NCI-H146 (cell line): ENCODE measurements at places on chromosomes 1 and 21.

GRCh38 chr1:117694543-117694942, 88.7 kb downstream of the TENT5C start:
- no peak for DNase-seq

DNA sequence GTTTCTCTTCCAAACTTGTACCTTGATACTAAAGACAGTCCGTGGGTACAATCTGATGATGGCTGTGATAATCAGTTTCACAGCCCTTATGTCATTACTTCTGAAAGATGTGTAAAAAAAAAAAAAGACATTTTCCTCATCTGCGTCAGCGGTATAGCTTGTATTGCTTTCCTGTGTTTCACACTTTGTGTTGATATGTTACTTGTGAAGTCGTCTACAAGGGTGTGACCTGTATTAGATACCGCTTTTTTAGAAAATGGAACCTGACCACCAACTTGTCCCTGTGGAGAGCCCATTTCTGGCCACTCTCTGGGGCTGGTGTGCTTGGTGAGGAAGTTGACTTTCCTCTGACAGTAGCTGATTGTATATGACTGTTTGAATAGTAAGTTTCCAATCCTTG, 50.5 kb downstream of the PEX14 start:
- DNase-seq: no peak

- DNase-seq: no peak
Measured at GRCh38 chr21:36569511-36569910, 89.6 kb upstream of the CLDN14 start.

- DNase-seq: no peak
Measured at GRCh38 chr1:167090314-167090942, at the start of gene GPA33. Gene GPA33 (minus strand): TSS chr1:167090377. CDS start chr1:167090287, 90 bp downstream.

DNA sequence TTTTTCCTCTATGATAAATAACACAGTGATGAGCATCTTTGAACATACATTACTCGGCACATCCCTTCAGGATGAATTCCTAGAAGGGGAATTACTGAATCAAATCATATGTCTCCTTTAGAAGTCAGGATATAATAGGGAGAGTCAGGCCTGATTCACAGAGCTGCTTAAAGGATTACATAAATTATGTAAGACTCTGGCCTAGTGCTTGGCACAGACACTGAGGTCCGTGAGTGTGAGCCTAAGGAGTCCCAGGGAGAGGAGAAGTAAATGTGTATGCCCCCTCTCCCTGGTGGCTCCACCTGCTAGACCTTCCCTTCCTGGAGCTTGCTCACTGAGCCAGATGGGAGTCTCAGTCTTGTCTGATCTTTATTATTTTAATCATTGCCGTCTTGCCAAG, 8.6 kb upstream of the FOXE3 start:
- DNase-seq: no peak

GRCh38 chr1:116767782-116768382, 13.7 kb downstream of the CD2 start:
- DNase-seq: no peak

DNA sequence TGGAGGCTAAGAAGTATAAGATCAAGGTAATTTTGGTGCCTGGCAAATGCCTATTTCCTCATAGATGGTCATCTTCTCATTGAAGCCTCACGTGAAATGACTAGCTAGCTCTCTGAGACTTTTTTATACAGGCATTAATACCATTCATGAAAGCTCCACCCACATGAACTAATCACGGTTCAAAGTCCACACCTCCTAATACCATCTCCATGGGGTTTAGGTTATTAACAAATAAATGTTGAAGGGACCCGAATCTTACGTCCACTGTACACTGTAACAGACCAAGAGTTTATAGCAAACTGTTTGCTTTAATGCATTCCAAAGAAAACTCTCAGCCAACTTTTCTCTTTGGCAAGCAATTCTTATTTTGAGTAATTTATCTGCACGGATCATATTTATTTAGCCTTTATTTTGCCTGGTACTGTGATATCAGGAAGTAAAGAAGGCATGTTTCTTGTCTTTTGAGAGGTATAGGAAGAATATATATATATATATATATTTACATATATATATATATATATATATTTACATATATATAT, 296.1 kb upstream of the LRRC7 start:
- no peak for DNase-seq

DNA sequence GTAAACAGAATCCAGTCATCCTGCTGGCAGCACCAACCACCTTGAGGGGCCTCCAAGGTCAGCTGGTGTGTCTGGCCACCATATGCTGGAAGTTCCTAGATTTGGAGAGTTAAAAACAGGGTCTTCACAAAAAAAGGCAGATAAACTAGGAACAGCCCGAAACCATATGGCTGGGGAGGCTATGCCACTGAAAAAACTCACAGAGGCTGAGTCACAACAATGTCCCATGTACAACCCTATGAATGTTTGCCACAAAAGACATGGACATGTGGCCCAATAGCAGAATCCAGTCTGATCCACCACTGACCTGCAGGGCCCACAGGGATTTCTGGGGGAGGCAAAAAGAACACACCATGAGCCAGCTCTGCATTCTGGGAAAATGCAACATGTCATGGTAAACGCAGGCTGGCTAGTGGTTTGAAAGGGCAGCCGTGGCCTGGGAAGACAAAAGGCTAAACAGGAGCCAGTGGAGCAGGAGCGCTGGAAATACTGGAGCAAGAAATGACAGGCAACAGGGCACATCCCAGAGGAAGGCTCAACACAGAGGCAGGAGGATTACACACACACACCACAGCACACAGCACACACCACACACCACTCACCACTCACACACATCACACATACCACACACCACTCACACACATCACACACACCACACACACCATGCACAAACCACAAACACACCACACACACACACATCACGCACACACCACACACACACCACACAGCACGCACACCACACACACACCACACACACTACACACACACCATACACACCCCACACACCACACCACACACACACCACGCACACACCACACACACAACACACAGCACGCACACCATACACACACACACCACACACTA, 55.4 kb downstream of the HSF2BP start:
- no peak for DNase-seq

DNA sequence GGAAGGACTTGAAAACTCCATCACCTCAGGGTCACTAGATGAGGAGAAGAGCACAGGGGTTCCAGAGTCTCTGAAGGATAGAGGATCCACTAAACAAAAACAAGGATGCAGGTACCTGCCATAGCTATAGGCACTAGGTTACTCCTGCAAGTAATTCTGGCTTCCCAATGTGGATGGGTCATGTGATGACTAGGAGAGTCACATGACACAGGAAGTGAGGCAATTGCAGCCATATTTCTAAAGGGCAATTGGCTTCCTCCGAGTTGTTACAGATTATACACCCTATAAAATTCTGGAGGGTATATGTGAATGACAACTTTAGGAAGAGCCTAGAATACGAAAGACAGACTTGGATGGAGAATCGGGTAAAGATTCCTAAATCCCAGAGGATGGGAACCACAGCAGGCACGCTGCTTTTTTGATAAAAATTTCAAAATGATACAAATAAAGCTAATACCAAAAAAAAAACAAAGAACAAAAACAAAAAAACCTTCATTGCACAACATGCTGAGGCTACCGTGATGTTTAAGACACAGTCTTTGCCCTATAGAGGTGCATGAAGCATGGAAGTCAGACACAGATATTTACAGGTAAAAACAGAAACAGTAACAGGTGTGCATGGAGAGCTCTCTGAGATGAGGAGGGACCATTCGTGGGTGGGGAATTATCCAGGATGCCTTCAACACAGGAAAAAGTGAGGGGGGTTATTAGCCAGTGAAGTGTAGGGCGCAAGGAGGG, 10.5 kb downstream of the MTX1 start:
- peak; percentile 63 for DNase-seq

DNA sequence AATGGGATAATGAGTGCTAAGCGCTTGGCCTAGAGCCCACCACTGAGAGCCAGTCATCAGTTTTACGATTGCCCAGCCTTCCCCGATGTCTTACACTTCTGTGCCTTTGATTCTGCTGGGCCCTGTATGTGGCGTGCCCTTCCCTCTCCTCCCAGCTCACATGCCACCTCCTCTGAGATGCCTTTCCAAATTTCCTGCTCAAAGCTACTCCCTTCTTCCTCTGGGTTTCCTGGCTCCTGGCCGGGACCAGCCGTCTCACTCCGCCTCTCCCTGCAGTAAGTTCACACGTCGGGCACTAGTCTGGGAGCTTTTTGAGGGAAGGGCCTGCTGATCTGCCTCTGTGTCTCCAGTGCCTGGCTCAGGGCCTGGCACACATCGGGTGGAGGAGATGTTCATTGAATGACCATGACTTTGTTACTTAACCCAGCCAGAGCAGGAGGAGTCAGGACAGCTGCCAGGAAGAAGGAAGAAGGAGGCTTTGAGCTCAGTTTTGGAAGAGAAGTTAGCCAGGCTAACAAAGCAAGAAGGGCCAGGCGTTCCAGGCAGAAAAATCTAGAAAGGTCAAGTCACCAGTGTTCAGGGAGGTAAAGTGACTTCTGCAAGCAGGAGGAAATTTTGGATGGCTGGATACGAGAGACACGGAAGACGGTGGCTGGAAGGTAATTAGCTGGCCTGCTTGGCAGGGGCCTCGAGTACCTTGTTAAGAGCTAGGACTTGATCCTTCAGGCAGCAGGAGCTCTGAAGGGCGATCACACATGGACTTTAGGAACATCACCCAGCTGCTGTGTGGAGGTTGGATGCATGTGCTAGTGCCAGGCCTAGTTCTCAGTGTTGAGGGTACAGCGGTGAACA, 63.6 kb downstream of the EPHB2 start:
- DNase-seq: no peak

DNA sequence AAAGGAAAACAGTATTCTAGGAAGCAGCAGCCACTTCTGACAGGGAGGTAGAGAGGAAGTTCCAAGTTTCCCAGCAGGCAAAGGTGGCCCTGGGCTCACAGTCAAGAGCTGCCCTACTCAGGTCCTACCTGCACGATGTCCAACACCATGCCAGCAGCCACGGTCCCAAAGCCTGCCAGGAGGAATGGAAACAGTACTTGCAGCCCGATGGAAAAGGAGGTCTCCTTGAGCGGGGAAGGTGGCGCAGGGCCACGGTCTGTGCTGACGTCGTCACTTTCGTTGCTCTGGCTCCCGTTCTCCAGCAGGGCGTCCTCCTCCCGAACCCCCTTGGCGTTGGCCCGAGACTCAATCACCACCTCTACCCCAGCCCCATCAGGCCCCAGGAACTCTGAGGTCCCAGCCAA, 3.1 kb downstream of the SLC41A1 start:
- no peak for DNase-seq

- no peak for DNase-seq
Measured at GRCh38 chr1:53807916-53808315, 30.2 kb downstream of the NDC1 start.

GRCh38 chr1:203082571-203083462, 3.0 kb downstream of the MYOG start:
- no peak for DNase-seq

GRCh38 chr1:203518541-203518940, 24.6 kb downstream of the OPTC start:
- no peak for DNase-seq
